ENCODE measurements at places on chromosomes 12 and 14.
A peak's percentile ranks its signal among the peaks of the same experiment; 100 is the strongest.

GRCh38 chr12:27861428-27862167 lies 81.6 kb upstream of the MANSC4 start:
- DNase-seq: no peak

DNA sequence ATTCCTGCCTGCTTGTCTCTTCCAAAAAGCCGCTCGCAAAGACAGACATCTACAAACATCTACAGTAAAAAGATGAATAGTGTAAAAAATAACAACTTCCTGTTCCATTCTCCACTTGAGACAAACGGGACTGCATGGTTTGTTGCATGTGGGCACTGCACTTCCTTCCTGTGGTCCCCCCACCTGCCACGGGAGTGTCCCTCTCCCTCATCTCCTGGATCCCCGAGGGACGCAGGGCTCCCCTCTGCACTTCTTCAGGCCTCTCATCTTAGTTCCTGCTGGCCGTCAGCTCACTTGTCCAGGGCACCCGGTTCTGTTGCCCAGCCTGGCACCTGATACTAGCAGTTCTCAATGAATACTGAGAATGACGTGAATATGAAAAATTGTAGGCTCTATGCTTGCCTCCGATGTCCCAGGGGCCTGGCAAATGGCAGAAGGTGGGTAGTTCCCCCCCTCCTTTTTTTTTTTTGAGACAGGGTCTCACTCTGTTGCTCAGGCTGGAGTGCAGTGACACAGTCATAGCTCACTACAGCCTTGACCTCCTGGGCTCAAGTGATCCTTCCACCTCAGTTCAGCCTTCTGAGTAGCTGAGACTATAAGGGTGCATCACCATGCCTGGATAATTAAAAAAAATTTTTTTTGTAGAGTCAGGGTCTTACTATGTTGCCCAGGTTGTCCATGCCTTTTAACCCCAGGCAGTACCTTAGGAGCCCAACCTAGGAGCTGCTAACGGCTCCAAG lies 3.5 kb upstream of the KLC1 start:
- peak; percentile 24 for DNase-seq

DNA sequence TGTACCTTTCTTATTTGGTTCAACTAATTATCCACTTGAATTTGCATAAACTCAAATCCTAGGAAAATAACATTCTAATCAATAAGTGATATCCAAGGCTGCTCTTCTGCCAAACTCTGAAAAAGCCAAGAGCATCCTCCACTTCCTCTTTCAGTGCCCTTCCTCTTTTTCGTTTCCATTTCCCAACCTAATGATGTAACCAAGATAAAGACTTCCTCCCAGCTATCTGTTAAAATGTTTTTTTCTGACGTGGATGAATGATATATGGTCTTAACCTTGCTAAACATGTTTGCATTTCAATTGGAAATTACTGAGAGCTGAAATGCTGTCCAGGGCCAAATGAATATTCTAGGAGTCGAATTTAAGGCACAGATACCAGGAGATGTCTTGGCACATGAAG lies 459.5 kb upstream of the PDE3A start:
- DNase-seq: no peak

GRCh38 chr12:119180380-119181040 lies 1.8 kb downstream of the HSPB8 start:
- no peak for DNase-seq

DNA sequence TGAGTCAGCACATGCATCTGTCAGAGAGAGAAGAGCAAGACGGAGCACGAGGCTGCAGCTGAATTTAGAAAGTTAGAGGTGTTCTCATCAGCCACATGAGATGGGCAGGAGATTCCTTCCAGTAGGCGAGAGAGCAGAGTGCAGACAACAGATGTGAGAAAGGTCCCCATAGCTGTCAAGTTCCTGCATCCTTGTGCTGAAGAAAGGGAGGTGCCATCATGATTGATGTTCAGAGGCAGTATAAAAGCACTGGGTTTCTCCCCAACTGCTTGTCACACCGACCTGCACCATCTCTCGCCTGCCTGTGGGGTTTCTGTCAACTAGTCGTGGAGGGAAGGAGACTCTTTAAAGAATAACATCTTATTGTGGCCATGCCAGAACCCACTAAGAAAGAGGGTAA lies at the start of gene MYBPC1:
Gene MYBPC1, plus strand, starts transcription at position 272 of the 400 bp plus-strand sequence. Its CDS starts 100 bp downstream, at position 372.
- DNase-seq: no peak

- DNase-seq: no peak
Observed at GRCh38 chr14:36723530-36723929, 61.9 kb downstream of the PAX9 start.

DNA sequence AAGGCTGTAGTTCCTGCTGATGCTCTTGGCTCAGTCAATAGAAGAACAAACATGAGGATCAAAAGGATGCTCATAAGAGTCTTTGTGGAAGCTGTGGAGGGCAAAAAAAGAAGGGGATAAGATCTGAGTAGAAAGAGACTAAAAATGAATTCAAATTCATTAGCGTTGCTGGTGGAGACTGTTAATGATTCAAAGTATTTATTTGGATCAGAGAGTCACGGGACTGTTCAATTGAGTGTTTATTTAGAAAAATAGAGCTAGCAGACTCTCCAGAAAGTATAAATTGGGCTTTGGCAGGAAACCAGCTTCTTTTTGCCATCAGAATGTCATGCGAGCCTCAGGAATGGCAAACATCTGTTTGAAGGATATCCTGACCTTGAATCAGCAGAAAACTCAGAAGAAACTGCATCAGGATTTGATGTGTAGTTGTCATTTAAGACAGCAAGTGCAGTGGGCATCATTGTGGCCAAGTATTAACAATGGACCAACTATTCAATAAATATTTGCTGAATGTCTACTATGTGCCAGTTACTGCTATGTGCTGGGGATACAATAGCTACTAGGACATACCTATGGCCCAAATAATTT lies 126.4 kb downstream of the TBC1D30 start:
- DNase-seq: no peak

DNA sequence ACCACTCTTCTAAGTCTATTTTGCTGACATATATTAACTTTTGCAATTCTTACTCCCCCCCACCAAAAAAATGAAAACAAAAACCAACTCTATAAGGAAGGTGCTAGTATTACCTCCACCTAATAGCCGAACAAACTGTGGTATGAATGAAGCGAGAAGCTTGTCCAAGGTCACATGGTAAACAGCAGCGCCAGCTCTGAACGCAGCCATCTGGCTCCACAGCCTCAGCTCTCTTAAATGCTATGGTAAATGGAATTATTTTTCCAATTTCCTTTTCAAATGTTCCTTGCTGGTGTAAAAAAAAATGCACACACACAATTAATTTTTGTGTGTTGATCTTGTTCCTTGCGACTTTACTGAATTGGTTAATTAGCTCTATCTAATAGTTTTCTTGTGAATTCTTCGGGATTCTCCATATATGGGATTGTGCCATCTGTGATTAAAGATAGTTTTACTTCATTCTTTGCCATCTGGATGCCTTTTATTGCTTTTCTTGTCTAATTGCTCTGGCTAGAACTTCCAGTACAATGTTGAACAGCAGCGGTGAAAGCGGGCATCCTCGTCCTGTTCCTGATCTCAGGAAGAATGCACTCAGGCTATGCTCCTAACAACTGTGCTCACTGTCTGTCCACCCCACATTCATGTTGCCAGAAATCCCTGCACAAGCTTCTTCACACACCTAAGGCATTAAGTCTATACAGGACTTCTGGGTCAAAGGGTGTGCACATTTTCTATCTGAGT lies 10.7 kb upstream of the C12orf76 start:
- DNase-seq: no peak

DNA sequence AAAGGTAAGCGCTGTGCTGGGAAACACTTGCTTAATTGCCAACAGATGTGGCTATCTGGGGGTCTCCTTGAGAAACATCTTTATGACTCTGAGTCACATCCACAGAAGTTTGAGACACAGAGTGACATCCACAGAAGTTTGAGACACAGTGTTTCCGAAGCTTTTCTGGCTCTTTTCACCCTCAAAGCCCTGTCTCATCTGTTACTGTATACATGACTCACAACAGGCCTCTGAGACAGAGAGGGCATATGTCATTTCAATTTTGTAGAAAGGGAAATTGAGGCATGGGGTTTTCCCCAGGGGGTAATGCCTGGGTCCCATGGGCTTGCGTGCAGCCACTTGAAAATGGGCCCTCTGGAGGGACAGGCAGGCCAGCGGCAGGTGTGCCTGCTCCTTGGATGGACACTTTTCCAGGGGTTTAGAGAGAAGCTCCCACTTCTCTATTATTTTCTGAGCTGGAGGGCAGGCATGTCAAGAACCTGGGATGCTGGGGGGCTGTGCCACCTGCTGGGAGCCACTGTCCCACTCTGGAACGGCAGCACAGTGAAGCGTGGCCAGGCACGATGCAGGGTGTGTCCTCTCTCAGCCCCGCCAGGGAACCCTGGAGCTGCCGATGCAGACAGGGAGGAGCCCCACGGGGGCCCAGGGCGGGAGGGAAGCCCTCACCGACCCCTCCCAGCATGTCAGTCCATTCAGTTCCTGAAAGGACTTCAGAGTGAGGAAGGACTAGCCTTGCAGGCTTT lies 111.3 kb upstream of the FKBP4 start:
- no peak for DNase-seq

DNA sequence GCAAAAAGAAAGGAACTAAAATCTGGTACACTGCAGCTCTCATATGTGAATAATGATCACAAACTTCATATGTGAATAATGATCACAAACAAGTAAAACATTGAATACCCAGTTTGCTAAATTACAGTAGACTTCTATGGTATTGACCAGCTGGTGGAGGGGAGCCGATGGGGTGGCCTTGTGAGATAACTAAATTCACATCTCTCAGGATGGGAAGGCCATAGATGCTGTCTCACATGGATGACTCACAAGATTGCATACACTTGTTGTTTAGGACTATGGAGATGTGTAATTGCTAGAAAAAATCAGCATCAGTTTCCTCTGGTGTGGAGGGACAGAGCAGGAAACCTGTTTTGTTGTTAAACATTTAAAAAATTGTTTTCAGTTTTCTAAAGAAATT lies 49.2 kb downstream of the ACACB start:
- no peak for DNase-seq

GRCh38 chr12:50401500-50402081 lies 906 bp downstream of the LARP4 start:
- no peak for DNase-seq

DNA sequence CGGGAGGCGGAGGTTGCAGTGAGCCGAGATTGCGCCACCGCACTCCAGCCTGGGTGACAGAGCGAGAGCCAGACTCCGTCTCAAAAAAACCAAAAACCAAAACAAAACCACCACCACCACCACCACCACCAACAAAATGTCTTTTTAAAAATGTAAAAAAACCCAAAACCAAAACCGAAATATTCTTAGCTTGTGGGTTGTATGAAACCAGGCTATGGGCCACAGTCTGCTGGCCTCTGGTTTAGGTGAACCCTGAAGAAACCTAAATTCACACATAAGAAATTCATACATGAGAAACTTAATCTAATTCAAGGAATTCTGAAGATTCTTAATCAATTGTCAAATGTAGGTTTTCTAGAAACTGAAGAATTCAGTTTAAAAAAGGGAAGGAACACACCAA lies 37.6 kb downstream of the INSM2 start:
- DNase-seq: no peak

DNA sequence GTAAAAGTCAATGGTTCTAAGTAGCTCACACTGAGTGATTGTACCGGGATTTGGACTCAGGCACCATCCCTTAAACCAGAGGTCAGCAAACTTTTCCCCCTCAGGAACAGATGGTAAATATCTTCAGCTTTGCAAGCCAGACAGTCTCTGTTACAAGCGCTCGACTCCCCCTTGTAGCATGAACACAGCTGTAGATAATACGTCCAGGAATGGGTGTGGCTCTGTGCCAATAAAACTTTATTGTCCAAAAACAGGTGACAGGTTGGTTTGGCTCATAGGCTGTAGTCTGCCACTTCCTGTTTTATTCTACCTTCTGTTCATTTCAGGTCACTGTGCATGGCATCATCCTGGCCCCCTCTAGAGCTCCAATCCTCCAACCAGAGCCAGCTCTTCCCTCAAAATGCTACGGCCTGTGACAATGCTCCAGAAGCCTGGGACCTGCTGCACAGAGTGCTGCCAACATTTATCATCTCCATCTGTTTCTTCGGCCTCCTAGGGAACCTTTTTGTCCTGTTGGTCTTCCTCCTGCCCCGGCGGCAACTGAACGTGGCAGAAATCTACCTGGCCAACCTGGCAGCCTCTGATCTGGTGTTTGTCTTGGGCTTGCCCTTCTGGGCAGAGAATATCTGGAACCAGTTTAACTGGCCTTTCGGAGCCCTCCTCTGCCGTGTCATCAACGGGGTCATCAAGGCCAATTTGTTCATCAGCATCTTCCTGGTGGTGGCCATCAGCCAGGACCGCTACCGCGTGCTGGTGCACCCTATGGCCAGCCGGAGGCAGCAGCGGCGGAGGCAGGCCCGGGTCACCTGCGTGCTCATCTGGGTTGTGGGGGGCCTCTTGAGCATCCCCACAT lies 7.6 kb downstream of the BDKRB1 start:
- no peak for DNase-seq

DNA sequence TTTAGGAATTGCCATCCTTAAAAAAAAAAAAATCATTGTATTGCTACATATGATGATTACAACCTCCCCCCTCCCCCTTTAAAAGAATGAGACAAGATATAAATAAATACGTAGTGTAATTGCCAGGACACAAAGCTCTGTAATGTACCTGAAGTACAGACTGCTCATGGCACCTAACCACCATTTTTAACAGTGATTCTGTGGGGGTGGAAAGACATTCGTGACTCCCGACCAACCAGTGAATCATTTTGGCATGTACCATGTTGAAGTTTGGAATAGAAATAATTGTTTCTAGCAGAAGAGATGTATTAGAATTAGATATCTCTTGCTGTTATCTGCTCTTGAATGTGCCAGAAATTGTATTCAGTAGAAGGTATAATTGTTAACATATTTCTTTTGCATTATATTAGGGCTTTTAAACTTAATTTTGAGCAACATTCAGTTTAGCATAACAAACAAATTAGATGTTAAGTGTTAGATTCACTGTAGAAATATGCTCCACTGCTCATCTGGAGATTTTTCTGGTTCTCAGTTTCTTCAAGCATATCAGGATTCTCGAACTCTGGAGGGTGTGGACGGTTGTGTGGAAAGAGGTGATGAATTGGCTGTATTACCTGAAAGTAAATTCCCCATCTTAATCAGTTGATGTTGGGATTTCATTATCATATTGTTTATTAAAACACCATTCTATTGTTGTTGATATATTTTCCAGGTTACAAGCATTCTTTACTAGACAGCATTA lies 31.1 kb downstream of the FRS2 start:
- no peak for DNase-seq

DNA sequence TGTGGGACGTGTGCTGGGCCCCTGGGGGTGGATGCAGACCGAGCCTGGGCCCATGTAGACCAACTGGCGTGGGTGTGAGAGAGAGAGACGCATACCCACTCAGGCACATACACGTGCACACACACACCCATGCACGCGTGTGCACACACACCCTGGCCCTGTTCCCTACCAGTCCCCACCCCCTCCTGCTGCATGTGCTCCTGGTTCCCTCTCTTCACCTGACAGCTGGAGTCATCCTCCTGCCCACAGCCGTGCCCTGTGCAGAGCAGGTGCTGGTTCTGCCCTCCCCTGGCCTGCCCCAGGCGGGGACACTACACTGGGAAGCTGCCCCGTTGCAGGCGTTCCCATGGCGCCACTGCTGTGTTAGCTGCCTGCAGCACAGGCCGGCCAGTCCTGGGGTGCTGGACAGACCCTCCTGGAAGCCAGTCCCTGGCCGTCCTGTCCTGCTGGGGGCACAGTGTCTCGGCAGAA lies 18.5 kb downstream of the PACS2 start:
- no peak for DNase-seq
